ENCODE measurements at places on chromosomes 13 and 19.

DNA sequence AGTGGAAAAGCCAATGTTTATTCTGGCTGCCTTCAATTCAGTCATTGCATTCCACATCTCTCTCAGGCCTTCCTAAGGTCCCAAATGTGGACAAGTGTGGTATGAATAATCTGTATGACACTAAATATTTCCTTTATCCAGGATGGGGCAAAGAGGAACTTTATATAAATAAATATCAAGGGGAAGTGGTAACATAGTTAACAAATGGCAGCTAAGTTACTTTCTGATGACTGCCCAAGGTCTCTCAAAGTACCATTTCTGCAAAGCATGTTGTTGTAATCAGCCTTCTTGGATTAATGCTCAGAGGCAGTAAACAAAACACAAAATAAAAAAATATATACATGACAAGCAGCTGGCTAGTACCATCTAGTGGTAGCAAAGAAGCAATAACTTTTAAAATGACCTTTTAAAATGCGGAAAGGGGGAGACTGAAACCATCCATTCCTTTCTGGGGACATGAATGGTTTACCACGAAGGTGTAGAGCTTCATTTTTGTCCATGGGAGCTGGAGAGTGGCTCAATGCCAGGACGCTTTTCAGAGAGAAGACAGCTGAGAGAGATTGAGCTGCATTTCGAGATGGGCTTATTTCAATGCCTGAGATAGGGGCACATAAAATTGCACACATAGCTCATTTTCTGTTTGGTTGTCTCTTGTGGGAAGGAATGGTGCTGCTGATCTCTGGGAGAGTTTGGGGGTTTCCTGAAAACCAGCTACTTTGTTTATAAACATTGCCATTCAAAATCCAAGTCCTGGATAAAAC, 259.2 kb downstream of the RFC3 start:
- DNase-seq = no peak

- no peak for DNase-seq
Measured at GRCh38 chr19:27775395-27775794, 1437.6 kb downstream of the UQCRFS1 start.

- no peak for DNase-seq
Measured at GRCh38 chr13:77415253-77416071, 88.6 kb upstream of the MYCBP2 start.

GRCh38 chr19:15893477-15893876, 4.4 kb downstream of the CYP4F2 start:
- no peak for DNase-seq

DNA sequence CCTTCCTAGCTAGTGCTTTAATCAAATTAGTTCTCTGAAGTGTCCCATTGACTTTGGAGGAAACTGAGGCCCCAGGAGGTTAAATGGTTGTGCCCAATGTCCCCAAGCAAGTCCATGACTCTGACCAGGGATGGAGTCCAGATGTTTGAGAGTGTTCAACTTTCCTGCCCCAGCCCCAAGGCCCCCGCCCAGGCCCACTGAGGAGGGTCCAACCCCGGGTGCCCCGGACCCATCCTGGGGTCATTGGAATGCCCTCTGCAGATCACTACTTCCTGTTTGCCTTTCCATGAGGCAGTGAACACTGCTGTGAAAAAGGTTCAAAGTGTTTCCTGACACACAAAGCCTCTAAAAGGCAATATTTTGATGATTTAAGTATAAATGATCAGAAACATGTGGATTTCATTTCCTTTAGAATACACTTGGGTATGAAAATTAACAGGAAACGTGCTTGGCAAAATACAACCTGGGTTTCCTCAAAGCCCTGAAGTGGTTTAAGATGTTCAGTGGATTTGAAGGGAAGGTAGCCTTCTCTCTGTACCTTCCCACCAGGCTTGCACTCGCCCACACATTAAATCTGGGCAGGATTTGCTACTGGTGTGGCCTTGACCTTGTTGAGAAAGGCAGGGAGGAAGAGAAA, 335.7 kb downstream of the TSHZ3 start:
- no peak for DNase-seq

- no peak for DNase-seq
Measured at GRCh38 chr13:24693862-24694471, 13.8 kb downstream of the ATP12A start.
